Progenitor cell of endocrine pancreas (in vitro differentiated cells): ENCODE measurements at places on chromosomes 3 and 15. TPM values are rescaled to one million over a fixed set of nuclear protein-coding genes. Genes with fewer than 3 reads are reported as not detected.

Gene P2RY12
- not detected in 2 replicates for total RNA-seq

Gene SRGAP3
- 20.7 and 21.4 TPM in 2 replicates for total RNA-seq

Gene SCG3
- 6.4 and 7.9 TPM in 2 replicates for total RNA-seq

Gene CCR5
- total RNA-seq, result not detected in 2 replicates

GRCh38 chr3:64599651-64600050 lies 88.1 kb downstream of the ADAMTS9 start:
- H3K27me3 ChIP-seq, result no peaks in the 10 kb centered on the region
- H3K4me1 ChIP-seq, result peaks cover 6% of the 10 kb centered on the region
- DNase-seq, result no peak
- H3K27ac ChIP-seq, result no peak overlapping the region

GRCh38 chr3:125671461-125672243 lies 76.4 kb upstream of the OSBPL11 start:
- no peak overlapping the region for H3K4me3 ChIP-seq
- H3K4me1 ChIP-seq, result no peaks in the 10 kb centered on the region
- DNase-seq, result no peak
- H3K27ac ChIP-seq, result no peak overlapping the region
- no peaks in the 10 kb centered on the region for H3K36me3 ChIP-seq
- no peaks in the 10 kb centered on the region for H3K27me3 ChIP-seq

DNA sequence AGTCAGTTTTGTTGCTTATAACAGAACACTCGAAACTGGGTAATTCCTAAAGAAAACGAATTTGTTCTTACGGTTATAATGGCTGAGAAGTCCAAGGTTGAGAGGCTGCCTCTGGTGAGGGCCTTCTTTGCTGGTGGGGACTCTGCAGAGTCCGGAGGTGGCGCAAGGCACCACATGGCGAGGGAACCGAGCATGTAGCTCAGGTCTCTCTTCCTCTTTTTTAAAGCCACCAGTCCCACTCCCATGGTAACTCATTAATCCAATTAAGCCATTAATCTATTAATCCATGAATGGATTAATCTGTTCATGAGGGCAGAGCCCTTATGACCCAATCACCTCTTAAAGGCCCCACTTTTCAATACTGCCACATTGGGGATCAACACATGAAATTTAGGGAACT lies 50.0 kb downstream of the ROPN1B start:
- no peaks in the 10 kb centered on the region for H3K27me3 ChIP-seq
- no peak overlapping the region for H3K4me3 ChIP-seq
- H3K4me1 ChIP-seq, result peaks cover 2% of the 10 kb centered on the region
- H3K27ac ChIP-seq, result no peak overlapping the region

GRCh38 chr3:141456301-141456625 lies 30.6 kb upstream of the RASA2 start:
- no peak overlapping the region for H3K27ac ChIP-seq
- peaks cover 7% of the 10 kb centered on the region for H3K4me1 ChIP-seq
- H3K4me3 ChIP-seq, result no peak overlapping the region
- no peak for DNase-seq
- peaks cover 4% of the 10 kb centered on the region for H3K27me3 ChIP-seq

GRCh38 chr15:62989366-62990055 lies 53.0 kb upstream of the TPM1 start:
- H3K36me3 ChIP-seq, result no peaks in the 10 kb centered on the region
- H3K27me3 ChIP-seq, result peaks cover 6% of the 10 kb centered on the region
- H3K4me3 ChIP-seq, result no peak overlapping the region
- H3K27ac ChIP-seq, result no peak overlapping the region
- DNase-seq, result no peak
- H3K4me1 ChIP-seq, result peaks cover 4% of the 10 kb centered on the region

DNA sequence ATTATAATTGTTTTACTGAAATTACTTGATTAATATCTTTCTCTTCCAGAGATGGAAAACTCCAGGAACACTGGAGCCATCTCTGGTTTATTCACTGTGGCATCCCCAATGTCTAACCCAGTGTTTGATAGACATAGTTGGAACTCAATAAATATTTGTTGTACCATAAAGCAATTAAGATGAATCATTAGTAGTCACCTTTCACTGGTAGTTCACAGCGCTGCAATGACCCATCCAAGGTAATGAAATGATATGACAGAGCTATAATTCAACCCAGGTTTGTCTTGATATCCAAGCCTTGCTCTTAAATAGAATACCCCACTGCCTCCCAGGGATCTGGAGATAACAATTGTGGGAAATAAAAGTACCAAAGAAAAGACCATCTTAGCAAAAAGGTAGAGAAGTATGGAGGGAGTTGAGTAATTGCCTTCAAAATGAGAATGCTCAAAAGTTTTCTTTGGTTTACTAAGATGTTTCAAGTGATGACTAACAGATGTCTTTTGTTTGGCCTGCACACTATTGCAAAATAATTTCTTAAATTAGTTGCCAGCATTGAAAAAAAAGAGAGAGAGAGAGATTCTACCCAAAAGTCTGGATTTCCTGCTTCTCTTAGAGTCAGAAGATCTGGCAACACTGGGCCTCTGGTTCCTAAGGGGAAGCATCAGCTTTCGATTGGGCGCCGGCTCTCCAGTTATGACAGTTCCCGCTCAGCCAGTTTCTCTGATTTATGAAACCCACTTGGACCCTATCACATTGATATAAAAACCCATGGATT lies 348.5 kb downstream of the ERC2 start:
- no peak overlapping the region for H3K27ac ChIP-seq
- H3K4me1 ChIP-seq, result peaks cover 1% of the 10 kb centered on the region
- no peak for DNase-seq
- H3K4me3 ChIP-seq, result no peak overlapping the region
- no peaks in the 10 kb centered on the region for H3K27me3 ChIP-seq

DNA sequence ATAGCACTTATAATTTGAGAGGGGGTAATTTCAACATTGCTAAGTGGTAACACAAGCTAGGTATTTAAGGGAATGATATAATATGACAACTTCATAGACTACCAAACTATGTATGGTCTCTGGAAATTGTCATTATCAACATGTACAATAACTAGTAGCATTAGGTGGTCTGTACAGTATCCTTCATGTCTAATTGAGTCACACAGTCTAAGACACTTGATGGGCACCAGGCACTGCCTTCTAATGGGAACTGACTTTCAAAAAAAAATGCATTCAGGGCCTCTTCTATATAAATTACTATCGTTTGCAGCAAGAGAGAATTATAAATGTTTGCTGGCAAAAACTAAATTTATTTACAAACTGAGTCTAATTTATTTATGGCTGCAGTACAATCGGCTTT lies 271.8 kb downstream of the MECOM start:
- no peak for DNase-seq
- H3K27ac ChIP-seq, result no peak overlapping the region
- H3K4me3 ChIP-seq, result no peak overlapping the region
- peaks cover 1% of the 10 kb centered on the region for H3K36me3 ChIP-seq
- H3K27me3 ChIP-seq, result no peaks in the 10 kb centered on the region
- peaks cover 57% of the 10 kb centered on the region for H3K4me1 ChIP-seq

GRCh38 chr15:74826364-74826819 lies at the start of gene CPLX3:
Gene CPLX3, plus strand, starts transcription at chr15:74826627. Its CDS starts 77 bp downstream, at chr15:74826704.
- H3K4me1 ChIP-seq, result no peaks in the 10 kb centered on the region
- no peaks in the 10 kb centered on the region for H3K36me3 ChIP-seq
- H3K27ac ChIP-seq, result peak within 1 kb of the TSS; percentile 56
- no peak within 1 kb of the TSS for H3K4me3 ChIP-seq

DNA sequence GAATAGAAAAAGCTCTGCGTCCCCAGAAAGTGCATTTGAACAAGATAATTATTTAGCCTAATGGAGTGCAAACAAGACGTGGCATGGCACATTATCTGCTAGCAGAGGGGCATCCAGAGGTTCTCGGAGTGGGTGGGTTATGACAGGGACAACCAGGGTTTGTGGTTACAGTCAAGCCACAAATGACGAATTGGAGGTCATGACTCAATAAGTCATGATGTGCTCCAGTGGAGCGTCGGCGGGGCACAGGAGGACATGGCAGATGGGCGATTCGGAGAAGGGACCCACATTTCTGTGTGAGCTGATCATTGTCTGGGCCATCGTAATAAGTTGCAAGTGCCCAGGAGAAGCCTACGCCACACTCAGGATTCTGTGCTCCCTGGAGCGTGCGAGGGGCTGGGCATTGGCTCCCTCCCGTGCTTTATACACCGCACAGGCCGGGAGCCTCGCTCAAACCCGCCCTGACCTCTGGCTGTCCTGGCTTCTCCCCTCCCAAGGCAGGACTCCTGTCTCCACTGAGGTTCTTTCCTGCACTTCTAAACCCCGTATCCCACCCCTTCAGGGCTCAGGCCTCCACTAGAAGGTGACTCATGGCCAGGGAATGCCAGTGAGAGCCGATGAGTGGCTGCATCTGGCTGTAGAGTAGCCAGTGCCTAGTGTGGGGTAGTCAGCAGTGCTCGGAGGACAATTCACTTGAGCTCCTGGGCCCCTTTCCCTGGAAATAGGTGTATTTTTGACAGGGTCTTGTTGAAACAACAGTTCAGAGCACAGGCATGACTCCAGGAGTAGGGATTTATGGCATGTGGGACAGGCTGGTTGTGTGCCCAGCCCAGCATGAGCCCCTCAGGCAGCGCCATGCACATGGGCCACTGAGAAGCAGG lies 67.4 kb downstream of the GRIP2 start:
- no peak for DNase-seq
- no peak overlapping the region for H3K4me3 ChIP-seq
- peak overlapping the region; percentile 73 for H3K27ac ChIP-seq
- H3K4me1 ChIP-seq, result peaks cover 6% of the 10 kb centered on the region
- no peaks in the 10 kb centered on the region for H3K27me3 ChIP-seq
- H3K36me3 ChIP-seq, result peaks cover 29% of the 10 kb centered on the region

DNA sequence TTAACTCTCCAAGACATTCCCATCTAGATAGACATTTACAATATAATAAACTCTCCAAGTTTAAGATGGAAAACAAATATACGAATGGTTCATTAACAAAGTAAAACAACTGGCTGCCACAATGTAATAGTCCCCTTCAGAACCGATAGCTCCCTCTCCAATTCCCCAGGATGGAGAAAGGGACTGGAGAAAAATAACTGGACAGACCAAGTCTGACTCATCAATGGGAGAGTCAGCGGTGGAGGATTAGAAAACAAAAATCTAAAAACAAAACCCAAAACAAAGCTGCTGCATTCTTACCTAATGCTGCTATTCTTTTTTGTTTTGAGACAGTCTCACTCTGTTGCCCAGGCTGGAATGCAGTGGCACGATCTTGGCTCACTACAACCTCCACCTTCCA lies 468.1 kb downstream of the SHQ1 start:
- H3K4me3 ChIP-seq, result no peak overlapping the region
- no peak for DNase-seq
- peak overlapping the region; percentile 8 for H3K27ac ChIP-seq
- H3K36me3 ChIP-seq, result peaks cover 5% of the 10 kb centered on the region
